A549 (cell line): ENCODE measurements at places on chromosomes 6 and 20.
A peak's percentile ranks its signal among the peaks of the same experiment; 100 is the strongest.

DNA sequence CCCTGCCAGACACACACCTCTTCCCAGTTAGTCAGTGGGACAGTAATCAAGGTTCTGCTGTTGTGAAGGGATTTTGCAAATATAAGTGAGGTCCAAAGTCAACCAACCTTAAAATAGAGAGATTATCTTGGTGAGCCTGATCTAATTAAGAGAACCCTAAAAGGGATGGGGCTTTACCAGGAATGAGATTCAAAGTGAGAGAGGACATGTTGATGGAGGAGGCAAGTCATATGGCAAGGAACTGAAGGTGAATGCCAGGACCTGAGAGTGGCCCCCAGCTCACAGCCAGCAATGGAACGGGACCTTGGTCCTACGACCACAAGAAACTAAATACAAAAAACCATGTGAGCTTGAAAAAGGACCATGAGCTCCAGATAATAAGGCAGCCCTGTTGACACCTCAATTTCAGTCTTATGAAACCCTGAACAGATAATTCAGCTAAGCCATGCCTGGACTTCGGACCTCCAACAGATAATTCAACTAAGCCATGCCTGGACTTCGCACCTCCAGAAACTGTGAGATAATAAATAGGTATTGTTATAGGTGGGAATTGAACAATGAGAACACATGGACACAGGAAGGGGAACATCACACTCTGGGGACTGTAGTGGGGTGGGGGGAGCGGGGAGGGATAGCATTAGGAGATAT is 253.4 kb downstream of the GMPR start:
- DNase-seq, result no peak

DNA sequence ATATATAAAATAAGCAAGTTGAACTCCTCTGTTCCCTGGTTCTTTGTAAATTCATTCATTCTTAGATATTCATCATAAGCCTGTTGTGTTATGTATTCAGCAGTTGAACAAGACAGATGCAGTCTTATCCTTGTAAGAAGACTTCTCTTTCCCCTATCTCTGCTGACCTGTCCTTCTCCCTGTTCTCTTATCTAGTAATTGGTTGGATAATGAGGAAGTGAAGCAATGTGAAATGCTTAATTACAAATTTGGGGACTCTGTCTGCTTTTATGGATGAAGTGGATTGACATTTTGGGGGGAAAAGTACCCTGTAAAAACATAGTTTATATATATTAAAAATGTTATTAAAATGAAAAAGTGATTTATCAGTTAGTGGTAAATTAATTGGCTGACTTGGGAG is 37.0 kb downstream of the CDKAL1 start:
- DNase-seq, result no peak

DNA sequence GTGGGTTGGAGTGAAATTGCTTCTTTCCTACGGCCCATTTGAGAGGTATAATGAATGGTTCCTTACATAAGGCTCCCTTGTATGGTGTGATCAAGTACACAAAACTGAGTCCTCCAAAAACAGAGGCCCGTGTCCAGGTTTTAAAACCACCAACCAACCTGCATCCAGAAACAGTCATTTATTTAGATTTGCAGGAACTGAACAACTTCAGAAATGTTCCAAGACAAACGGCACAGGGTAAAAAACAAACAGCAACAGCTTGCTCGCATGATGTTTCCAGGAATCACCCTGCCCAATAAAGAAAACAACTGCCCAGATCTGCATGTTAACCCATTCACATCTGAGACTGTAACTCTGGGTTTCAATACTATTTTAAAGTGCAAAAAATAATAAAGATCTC is 40.2 kb upstream of the TRAM2 start:
- DNase-seq, result no peak

DNA sequence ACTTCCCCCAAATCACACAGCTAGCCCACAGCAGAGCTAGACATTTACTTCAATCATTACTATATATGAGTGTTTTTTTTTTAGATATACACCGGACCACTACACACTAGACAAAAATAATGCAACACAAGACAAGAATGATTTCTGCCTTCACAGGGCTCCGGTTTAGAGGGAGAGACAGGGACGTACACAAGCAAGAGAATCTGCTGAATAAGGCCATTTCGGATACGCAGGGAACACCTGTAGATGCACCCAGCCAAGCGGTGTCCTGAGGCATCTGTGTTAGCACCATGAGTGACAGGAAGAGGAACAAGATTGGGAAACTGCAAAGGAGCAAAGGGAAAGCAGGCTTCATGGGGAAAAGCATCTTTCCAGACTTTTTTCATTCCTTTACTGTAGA is 45.7 kb downstream of the HS3ST5 start:
- DNase-seq, result no peak

DNA sequence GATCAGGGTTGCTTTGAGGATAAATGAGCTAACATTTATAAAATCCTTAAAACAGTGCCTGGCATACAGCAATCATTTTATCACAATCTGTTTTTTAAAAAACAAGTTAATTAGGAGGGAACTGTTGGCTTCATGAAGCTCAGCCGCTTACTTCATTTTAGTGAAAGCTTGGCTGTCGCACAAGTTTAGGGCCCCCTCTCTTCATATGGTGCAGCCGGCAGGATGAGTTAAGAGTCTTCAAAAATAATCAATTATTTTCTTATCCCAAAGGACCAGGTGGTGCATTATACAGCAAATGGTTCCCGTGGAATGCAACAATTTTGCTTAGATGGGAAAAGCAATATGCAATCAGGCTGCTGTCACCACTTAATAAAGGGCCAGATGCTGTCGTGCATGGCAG is 57.4 kb upstream of the PROKR2 start:
- DNase-seq, result no peak

- DNase-seq, result peak; percentile 71
Measured at GRCh38 chr6:125791151-125791819, 525 bp downstream of the NCOA7 start.

DNA sequence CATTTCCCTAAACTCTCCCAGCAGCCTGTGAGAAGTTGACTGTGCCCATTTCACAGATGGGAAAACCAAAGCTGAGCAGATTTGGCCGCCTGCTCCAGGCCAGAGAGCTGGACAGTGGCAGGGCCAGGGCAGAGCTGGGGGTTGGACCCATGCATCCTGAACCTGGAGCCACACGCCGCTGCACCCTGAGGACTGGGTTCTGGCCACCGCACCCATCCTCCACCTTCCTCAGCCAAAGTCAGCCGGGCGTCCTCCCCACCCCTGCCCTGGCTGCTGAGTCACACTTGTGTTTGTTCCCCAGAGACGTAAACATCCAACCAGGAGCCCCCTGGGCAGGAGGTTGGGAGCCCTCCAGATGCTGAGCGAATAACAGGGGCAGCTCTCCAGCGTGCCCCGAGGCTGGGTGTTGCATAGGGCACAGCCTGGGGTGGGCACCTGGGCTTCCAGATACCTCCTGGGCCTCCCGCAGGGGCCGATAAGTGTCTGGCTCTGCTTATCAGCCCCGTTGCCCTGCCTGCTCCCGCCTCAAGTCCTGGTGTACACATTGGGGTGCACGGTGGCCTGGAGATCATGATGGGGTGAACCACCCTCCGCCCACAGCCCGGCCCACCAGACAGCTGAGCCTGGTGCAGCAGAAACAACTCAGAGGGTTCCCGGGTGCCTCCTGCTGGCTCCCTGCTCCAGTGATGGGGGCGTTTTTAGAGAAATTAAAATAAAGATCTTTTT is 23.8 kb downstream of the RBM38 start:
- DNase-seq, result no peak

DNA sequence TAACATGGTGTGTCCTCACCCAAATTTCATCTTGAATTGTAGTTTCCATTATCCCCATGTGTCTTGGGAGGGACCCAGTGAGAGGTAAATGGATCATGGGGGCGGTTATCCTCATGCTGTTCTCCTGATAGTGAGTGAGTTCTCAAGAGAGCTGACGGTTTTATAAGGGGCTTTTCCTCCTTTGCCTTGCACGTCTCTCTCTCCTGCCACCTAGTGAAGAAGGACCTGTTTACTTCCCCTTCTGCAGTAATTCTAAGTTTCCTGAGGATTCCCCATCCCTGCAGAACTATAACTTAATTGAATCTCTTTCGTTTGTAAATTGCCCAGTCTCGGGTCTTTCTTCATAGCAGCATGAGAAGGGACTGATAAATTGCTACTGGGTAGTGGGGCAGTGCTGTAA is 789.3 kb downstream of the FRK start:
- no peak for DNase-seq

- no peak for DNase-seq
Measured at GRCh38 chr20:49318430-49319207, 40.8 kb upstream of the ZNFX1 start.

DNA sequence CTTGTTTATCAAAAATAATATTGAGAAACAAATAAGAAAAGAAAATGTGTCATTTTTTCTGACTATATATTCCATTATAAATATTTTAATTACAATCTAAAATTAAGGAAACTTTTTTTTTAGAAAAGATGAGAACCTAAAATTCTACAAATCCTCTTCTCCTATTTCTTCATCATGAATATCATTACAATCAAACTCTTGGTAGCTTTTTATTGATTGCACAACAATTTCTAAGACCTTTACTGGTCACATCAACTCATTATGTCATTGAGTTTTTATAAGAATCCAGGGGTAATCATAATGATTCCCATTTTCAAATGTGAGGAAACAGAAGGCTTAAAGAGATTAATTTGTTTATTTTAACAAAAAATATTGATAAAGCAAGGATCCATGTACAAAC is 841.0 kb downstream of the FRK start:
- no peak for DNase-seq

DNA sequence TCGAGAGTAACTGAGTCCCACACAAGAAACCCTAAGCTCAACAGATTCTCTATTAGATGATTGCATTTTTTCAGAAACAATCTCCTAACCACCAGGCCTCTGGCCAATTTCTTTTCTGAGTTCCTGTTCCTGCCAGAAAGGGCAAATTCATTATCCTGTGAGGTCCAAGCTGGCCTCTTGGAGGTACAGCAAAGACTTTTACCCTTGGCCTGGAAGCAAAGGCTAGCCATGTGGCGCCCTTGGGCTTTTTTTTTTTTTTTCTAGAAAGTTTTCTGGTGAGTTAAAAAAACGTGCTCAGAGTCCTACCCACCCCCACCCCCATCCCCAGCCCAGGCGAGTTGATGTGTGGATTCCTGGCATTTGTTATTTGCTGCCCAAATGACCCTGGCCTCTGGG is 59.0 kb upstream of the EEF1A1 start:
- DNase-seq, result peak; percentile 35

- DNase-seq, result no peak
Measured at GRCh38 chr6:148520109-148520841, 177.6 kb downstream of the SASH1 start.
